ENCODE measurements at places on chromosomes 7 and 10.
A peak's percentile ranks its signal among the peaks of the same experiment; 100 is the strongest.

- no peak for DNase-seq
Measured at GRCh38 chr7:107939573-107940489, 48.8 kb downstream of the DLD start.

GRCh38 chr7:1096156-1097119 lies 8.5 kb downstream of the GPER1 start:
- no peak for DNase-seq

- no peak for DNase-seq
Measured at GRCh38 chr7:42156967-42157721, 79.9 kb downstream of the GLI3 start.

- no peak for DNase-seq
Measured at GRCh38 chr7:156897673-156898072, 4.7 kb upstream of the LMBR1 start.

DNA sequence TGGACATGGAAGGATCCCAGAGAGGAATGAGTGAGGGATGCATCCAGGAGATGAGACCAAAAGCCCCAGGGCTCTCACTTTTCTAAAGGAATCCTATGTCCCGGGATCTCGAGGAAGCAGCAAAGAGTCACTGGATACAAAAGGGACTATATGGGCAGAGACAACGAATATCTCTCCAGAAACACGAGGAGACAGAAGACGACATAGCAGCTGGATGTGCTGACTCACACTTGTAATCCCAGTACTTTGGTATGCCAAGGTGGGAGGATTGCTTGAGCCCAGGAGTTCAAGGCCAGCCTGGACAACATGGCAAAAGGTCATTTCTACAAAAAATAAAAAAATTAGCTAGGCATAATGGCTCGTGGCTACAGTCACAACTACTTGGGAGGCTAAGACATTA lies 24.7 kb upstream of the MSMB start:
- DNase-seq: no peak

GRCh38 chr7:98399890-98400541 lies 874 bp downstream of the BAIAP2L1 start:
- no peak for DNase-seq

- DNase-seq: no peak
Measured at GRCh38 chr10:91576096-91576545, 56.8 kb downstream of the PPP1R3C start.

DNA sequence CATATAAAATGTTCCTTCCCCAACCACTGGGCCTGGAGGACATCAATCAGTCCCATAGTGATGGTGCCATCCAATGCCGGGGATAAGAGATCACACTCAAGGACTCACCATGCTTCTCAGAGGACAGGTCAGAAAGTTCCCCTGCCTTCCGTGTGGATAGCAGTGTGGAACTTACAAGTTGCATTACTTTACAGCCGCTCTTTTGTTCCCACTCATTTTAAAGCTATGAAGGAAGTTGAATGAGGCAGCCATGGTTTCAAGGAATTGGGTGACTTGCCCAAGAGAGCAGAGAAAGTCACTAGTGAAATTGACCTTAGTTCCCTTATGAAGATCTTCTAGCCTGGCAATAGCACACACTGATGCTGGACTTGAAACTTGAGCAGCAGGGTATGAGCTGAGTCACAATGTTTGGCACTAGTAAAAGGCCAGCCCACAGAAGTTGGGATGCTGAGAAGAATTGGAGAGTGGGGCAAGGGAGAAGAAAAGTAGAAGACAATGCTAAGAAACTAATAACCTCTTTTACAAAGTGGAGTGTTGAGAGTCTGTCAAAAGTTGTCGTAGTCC lies 78.7 kb downstream of the CXCL12 start:
- DNase-seq: no peak

GRCh38 chr7:134084488-134085144 lies 42.5 kb upstream of the LRGUK start:
- DNase-seq: peak; percentile 93

- no peak for DNase-seq
Measured at GRCh38 chr10:72322280-72323058, 32.2 kb downstream of the DNAJB12 start.

DNA sequence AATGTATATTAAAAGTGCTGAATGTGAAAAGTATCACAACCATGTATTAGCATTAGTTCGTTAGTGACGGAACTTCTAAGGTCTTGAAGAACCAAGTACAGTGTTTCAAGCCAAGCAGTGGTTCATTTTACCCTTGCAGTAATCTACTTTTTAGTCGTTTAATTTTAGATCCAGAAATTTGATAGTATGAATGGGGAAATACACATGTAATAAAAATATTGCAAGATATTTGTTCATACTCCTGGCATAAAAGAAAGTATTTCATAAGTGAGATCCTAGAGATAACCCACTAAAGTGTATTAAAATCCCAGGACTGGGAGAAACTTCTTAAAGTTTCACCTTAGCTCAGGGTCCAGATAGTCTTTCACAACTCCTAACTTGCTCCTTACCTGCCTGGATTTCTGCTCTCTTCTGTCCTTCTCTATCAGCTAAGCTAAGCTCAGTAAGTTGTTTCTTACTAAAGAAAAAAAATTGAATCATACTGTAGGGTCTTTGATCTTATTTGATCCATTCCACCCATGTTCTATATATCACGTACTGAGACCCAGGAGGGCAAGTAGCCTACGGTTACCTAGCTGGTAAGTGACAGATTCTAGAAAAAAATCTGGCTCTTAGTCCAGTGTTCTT lies 1.5 kb downstream of the BCAP29 start:
- DNase-seq: no peak

GRCh38 chr10:78660446-78661106 lies 408.2 kb upstream of the ZMIZ1 start:
- no peak for DNase-seq

- DNase-seq: no peak
Measured at GRCh38 chr10:85003083-85003482, 674.7 kb downstream of the CCSER2 start.

DNA sequence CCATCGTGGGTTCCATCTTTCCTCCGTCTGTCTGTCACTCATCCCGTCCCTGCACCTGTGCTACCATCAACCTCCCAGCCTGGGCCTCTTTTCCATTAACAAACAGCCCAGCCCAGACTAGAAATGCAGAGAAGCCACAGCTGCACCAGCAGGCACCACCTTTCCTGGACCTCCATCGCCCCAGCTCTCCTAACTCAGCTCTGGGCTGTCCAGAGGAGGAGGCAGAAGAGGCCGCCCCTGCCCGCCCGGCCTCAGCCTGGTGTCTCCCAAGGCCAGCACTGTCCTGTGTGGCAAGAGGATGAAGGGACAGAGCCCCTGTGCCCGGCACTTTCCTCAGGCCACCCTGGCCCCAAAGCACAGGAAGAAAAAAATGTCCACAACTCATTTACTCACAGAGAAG lies 225.6 kb downstream of the PTPRN2 start:
- DNase-seq: no peak

GRCh38 chr10:23702977-23703414 lies 264.1 kb downstream of the OTUD1 start:
- DNase-seq: peak; percentile 66

GRCh38 chr7:142771353-142771723 lies 568 bp downstream of the PRSS2 start:
- no peak for DNase-seq
